ENCODE measurements at places on chromosomes 7 and 10.

- no peak for DNase-seq
Observed at GRCh38 chr10:112967200-112967599, 17.2 kb downstream of the TCF7L2 start.

GRCh38 chr10:114261076-114261475 is 22.0 kb downstream of the VWA2 start:
- no peak for DNase-seq

- DNase-seq, result no peak
Observed at GRCh38 chr7:47211519-47211973, 370.4 kb downstream of the TNS3 start.

DNA sequence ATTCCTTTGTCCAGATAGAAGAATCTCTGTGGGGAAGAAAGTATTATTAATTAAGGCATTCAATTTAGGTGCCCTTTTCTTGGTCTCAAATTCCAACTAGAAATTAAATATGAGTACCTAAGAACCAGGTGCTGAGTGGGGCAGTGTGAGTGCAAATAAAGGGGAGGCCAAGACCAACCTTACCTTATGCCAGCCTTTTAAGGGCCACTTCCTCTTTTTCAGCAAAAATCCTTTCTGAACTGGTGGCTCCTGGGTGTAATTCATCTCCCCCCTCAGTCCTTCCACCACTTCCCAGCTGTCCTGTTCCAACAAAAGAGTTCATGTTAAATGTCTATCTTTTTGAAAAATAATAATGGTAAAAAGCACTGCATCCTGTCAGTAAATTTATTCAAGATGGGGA is 108.2 kb downstream of the OSBPL3 start:
- DNase-seq, result no peak

GRCh38 chr7:47354831-47355541 is 226.9 kb downstream of the TNS3 start:
- no peak for DNase-seq

GRCh38 chr10:16745061-16745460 is 72.2 kb downstream of the RSU1 start:
- DNase-seq, result no peak

DNA sequence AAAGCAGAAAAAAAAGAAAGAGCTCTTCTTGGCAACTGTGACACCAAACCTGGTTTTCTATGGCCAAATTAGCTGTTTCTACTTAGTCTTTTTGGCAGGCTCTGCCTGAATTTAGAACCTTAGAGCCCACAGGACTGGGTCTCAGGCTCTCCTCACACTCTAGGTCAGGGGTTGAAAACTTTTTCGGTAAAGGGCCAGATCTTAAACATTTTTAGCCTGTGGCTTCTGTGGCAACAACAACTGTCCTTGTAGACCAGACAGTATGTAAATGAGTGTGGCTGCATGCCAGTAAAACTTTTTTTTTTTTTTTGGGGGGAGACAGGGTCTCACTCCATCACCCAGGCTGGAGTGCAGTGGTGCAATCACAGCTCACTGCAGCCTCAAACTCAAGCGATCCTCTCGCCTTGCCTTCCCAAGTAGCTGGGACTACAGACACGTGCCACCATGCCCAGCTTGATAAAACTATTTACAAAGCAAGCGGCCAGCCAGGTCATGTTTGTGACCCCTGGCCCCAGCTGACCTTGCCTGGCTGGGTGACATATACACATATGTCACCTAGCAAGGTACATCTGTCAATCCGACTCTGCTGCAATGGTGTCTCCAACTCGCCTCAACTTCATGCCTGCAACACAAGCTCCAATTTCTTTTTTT is 17.4 kb downstream of the KPNA7 start:
- no peak for DNase-seq

GRCh38 chr7:26328498-26329390 is 37.1 kb downstream of the SNX10 start:
- DNase-seq, result no peak

DNA sequence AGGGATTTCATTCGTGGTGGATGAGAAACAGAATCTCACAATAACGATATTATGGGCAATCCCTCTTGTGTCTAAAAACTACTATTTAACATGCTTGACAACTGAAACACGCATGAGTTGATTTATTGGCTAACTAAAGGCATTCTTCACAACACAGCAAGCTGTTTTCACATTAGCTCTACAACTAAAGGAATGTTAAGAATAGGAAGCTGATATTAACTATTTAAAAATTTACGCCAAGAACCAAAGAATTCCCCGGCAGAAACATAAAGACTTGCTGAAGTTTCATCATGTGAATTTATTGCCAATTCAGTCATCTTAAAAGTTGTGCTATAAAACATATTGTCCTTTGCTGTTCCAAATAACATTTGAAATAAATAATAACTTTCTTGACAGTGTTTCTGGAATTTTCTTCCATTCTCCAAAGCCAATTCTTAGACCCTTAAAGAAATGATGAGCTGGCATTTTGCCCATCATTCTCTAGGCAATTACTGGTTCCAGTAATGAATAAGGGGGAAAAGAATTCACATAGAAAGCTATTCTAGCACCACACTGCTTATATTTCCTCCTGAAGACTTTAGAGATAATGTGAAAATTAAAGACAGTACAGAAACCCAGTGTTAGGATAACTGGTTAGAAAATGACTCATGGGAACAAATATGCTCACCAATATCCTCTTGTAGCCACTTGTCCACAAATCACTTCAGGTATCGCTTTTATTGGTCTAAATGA is 233.1 kb downstream of the PARD3 start:
- no peak for DNase-seq

GRCh38 chr10:33704214-33704830 is 369.9 kb upstream of the NRP1 start:
- DNase-seq, result no peak

DNA sequence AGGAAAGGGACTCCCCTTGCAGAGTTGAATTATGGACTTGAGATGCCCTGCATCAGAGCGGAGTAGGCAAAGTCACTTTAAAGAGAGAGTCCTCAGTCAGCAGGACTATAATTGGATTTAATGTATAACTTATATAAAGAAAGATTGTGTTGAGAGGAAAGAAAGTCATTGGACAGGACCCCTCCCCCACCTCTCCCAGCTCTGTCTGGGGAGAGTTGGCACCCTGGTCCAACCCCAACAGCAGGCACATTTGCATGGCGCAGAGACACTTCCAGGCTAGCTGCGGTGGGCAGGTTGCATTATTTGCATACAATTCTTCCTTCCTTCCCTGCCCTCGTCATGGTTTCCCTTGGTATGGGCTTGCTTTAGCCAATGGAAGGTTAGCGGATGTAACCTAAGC is 46.1 kb upstream of the NPTX2 start:
- no peak for DNase-seq

DNA sequence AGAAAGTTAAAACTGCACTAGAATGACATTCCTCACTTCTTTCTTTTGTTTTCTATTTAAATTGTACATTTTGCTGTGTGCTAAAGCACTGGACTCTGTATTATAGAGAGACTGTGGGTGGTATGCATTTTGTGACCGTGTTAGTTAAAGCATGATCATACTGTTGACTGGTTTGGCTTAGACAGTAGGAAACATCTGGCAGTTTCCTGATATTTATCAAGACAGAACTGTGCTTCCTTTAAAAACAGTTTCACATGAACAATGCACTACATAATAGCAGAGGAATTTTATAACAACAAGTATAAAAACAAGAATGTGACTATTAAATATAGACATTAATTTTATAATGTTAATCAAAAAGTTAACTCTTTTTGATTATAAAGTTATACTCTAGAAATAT is 23.1 kb downstream of the GNG11 start:
- no peak for DNase-seq

DNA sequence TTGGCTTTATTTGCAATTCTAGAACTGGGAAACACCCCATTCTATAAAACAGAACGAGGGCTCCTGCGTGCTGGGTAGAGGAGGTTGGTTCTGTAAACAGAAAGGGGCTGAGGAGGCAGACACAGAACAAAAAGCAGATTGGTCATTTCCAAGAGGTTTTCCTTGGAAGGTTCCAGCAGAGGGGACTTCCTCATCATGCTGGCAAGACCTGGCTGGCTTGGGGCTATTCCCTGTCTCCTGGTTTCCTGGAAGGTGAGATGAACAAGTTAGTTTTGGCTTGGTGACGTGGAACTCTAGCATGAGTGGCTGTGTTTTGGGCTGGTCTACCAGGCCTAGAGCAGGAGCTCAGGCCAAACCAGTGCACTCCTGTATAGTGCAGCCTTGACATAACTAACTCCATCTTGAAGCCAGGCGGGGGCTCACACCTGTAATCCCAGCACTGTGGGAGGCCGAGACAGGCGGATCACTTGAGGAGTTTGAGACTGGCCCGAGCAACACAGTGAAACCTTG is 26.1 kb upstream of the DNAJB6 start:
- DNase-seq, result no peak

DNA sequence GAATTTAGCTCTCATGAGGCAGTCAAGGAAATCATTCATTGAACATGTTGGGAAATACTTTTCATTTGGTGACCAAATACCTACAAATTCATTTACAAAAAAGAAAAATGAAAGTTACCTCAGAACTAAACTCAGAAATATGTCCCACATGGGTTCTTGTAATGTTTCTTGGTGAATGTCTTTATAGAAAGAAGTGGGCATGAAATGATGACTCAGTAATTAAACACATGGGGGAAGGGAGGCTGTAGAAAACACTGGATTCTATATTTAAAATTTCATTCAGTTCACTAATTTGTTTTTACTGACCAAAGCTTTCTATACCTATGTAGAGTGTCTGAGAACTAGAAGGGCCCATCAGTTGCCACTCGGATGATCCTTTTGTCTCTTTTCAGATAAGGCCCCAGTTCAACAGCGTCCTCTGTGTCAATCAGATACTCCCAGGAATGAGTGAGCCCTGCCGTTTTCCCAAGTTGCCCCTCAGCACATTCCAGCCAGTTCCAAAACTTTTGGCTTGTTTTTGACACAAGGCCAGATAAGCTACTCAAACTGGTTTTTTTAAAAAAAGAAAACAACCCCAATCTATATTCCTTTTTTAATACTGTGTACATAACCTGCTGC is 49.3 kb upstream of the AGBL3 start:
- no peak for DNase-seq

DNA sequence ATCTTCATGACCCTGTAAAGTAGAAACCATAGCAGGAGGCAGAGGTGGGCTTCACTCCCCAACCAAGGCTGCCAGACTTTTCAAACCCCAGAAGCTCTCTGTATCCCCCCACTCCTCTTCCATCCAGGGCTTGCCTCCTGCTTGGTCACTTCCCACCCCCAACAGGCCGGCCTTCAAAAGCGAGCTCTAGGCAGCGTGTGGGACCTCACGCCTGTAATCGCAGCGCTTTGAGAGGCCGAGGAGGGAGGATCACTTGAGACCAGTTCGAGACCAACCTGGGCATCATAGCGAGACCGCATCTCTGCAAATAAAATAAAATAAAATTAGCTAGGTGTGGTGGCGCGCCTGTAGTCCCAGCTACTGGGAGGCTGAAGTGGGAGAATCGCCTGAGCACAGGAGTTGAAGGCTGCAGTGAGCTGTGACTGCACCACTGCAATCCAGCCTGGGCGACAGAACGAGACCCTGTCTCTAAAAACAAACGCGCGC is 743 bp upstream of the POR start:
- DNase-seq, result no peak

- no peak for DNase-seq
Observed at GRCh38 chr7:830069-830468, 2.2 kb upstream of the SUN1 start.

GRCh38 chr7:33444511-33444910 is 315.1 kb downstream of the BBS9 start:
- DNase-seq, result no peak

DNA sequence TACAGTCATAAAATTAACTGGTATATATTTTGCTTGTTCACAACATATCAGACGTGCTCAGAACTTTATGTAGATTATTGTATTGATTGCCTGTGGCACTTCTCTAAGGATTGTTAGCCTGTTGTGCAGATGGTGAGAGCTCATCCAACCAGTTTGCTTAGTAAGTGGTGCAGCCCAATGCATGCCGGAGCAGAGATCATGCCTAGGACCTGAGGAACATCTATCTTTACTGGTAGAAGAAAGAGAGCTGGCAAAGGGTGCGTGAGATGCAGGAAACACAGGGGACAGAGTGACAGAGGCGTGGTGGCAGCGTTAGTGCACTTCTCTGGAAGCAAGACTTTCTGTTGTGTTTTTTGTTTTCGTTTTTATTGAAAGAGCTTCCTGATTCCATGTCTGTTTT is 35.9 kb downstream of the CCM2 start:
- no peak for DNase-seq

DNA sequence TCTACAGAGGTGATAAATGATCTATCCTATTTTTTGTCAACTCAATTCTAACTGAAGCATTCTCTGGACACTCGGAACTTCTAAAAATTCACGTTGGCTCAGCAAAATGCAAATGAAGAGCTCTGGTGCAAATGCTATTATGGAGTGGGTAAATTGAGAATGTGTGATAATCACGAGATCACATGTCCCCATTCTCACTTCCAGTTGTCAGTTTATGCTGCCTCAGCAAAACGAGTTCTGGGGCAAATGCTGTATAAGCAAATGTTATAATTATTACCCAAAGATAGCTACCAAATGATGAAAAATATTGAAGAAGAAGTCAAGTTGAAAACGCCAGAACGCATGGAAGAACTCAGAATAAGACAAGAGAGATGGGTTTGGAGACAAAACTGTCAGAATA is 29.4 kb downstream of the AKR1B1 start:
- DNase-seq, result no peak

DNA sequence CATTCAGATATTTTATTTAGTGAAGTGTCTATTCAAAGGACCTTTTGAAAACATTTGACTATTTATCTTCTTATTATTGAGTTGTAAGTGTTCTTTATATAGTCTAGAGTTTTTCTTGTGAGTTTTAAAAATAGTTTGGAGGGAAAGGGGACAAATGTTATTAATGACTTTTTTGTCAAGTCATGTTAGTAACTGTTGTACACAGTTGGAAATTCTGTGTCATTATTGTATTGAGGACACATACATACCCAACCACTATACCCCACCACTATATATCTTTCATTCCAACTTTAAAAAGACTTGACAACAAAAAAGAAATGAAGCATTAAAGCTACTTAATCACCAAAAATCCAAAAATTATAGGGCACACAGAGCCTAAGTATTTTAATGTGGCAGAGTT is 53.2 kb upstream of the OIT3 start:
- DNase-seq, result no peak

- DNase-seq, result no peak
Observed at GRCh38 chr10:36437367-36437766, 688.0 kb upstream of the ANKRD30A start.

GRCh38 chr10:89891006-89891535 is 189.7 kb downstream of the KIF20B start:
- no peak for DNase-seq

GRCh38 chr7:21547501-21547900 is 4.7 kb downstream of the DNAH11 start:
- no peak for DNase-seq
